Hindlimb muscle (tissue), 1 donor: ENCODE measurements at places on chromosomes 7 and 10.

DNA sequence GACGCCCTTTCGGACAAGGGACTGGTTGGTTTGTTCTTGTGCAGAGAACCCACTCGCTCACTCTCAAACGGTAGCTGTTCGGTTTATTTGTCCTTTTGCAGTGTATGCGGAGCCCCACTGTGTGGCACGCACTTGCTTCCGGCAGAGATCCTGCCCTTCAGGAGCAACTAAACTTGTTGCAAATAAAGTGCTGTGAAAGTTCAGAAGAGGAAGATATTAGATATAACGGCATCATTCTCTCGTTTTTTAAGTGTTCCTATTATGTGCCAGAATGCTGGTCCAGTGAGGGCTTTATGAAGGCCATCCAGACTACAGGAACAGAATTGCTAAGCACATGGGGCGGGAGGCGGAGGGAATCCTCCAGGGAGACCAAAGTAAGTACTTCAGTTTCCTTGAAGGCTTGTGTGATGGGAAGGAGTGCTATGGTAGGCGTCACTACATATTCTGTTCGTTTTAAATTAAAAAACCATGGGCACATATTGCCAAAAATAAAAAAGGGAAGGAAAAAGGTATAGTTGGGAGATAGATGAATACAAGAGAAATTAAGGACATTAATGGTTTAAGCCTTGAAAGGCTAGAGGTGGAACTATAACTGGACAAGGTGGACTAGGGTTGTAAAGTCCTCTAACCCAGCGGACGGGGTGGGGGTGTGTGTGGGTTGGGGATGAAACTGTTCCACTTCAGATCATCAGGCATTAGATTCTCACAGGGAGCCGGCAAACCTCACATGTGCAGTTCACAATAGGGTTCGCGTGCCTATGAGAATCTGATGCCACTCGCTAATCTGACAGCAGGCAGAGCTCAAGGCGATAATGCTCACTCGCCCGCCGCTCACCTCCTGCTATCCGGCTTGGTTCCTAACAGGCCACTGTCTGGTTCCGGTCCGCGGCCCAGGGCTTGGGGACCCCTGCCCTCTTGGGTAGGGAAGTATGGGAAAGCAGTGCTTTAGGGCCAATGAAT is 704 bp upstream of the ERLIN1 start:
- peak; percentile 50 for DNase-seq

DNA sequence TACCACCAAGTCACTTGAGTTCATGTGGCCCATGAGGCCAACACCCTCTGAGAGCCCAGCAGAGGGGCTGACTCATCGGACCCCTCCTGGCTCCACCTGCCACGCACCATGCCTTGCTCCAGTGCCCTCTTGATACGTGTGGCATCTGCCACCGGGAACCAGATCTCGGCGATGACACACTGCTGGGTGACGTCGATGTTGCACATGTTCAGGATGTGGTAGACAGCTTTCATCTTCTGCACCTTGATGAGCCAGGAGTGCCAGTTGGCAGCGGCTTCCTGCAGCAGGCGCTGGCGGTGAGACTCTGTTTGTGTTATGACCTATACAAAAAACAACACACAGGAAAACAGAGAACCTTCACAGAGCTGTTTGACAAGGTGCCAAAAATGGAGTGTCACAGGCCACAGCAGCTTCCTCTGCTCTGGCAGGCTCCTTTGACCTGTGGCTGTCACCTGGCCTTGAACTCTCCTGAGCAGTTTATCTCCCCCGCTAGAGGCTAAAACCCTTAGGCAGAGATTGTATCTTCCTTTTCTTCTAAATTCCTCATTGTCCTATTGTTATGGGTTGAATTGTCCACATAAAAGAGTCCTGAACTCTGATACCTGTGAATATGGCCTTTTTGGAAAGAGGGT is 45.2 kb upstream of the TMEM213 start:
- no peak for DNase-seq

DNA sequence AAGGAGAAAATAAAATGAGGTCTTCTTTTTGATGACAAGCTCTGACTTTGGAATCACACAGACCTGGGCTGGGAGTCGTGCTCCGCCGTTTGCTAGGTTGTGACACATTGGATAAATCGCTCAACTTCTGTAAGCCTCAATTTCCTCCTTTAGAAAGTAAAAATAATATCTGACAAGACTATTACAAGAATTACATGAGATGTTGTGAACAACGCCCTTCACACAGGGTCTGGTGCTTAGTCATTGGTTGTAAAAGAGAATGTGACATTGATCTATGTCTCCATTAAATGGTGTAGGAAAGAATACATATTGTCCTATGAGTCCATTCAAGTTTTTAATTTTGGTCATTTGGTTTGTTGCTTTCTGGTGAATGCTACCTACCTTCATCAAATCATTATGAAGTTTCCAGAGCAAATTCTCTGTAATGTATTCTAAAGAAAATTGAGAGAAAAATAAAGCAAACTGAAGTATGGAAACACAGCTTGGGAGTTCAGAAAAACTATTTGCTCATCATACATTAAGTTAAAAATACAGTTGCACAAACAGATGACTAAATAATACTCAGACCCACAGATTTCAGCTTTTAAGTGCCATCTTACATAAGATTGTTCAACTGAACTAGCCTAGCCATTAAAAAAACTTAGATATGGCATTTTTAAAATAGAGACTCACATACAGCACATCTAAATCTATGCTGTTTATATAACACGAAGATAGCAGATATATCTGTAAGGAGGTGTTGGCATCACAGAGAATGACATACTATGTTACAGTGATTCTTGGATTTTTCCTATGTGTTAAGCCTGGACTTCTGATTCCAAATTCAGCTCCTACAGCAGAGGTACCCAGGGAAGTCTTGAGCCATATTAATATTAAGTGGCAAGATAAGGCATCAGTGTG is 12.3 kb upstream of the ADRB1 start:
- DNase-seq = no peak

DNA sequence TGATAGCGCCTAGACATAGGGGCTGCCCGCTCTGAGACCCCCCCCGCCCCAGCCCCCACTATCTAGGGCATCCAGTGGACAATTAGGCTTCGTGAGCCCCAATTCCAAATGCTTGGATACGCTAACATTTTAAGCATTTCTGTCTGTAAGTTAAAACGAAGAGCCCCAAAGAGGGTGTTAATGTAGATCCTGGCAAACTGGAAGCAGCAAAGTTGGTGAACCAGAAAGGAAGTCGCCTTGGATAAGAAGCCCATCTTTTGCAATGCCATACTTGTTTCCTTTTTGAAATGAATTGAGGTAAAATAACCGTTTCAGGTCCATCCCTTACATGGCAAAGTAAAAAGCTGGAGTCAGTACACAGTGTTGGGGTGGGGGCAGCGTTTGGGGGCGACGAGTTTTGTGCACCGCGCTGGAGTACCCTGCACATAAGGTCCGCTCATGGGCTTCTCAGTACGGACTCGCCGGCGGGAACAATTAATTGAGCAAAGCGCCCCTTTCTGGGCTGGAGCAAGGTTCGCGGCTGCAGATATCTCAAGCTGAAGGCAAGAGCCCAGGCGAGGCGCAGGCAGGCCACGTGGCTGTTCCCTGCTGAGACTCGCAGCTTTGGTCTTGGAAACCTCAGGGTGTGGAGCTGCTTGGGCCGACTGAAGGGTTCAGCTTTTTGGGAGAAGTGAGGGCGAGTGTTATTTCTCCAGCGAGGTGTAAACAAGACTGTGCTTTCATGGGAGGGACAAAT is 1.4 kb upstream of the TWIST1 start:
- no peak for DNase-seq

DNA sequence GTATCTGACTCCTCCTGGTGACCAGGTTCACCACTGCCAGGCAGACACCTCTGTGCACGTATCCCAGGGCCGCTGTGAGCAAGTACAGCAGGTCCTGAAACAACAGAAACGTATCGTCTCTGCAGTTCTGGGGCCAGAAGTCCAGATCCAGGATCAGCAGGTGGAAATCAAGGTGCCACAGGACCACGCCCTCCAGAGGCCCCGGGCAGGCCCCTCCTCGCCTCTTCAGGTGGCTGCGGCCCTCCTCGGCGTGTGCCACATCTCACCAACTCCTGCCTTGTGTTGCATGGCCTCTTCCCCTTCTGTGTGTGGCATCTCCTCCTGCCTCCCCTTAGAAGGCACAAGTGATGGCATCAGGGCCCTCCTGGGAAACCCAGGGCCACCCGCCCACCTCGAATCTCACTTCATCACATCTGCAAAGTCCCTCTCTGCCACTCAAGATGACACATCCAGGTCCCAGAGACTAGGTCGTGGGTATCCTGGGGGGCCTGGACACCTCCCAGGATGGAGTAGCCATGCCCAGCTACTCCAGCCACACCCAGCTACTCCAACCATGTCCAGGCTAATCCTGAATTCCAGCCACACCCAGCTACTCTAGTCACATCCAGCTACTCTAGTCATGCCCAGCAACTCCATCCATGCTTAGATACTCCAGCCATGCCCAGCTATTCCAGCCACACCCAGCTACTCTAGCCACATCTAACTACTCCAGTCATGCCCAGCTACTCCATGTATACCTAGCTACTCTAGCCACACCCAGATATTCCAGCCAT is 52.6 kb upstream of the DNAAF5 start:
- DNase-seq = no peak

DNA sequence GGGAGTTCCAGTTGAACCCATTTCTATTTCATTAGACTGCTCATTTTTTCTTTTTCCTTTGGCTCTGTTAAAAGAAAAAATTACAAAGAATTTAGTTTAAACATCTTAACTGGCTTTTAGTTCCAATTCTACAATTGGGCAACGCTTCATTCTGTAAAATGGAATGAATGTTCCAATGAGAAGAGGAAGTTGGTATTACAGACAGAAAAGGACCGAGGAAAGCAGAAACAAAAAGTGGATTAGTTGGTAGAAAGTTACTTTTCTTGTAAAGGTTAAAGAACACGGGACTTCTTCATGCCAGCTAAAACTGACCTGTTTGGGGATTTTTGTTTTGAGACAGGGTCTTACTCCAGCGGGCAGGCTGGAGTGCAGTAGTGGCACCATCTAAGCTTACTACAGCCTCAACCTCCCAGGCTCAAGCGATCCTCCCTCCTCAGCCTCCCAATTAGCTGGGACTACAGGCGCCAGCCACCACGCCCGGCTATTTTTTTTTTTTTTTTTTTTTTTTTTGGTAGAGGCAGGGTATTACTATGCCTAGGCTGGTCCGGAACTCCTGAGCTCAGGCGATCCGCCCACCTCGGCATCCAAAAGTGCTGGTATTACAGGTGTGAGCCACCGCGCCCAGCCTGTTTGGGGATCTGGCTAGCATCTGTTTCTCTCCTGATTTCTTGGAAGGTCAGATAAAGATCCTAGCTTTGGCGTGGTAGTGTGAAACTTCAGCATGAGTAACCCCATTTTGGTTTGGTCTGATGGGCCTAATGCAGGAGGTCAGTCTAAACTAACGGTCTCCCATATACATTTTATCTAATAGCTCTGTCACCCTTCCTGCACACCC is 1.3 kb upstream of the VDAC2 start:
- DNase-seq = no peak

DNA sequence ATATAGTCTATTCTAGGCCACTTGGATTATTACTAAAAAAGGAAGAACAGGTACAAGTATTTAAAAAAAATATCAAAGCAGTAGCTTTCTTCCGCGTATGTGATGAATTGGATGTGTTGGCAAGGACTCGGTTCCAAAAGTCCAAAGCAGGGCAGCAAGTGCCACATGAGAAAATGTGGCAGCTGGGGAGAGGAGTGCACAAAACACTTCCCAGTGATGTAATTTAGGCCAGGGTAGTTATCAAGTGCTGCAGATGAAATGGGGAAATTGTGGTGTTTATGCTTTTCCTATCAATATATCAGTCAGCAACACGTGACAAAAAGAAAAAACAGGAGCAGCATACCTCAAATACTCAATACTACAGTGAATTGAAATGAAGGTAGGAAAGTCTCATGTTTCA is 7.0 kb downstream of the RHOBTB1 start:
- DNase-seq = no peak

- no peak for DNase-seq
These were observed 171.2 kb downstream of the LCOR start for GRCh38 chr10:97003151-97003803.

DNA sequence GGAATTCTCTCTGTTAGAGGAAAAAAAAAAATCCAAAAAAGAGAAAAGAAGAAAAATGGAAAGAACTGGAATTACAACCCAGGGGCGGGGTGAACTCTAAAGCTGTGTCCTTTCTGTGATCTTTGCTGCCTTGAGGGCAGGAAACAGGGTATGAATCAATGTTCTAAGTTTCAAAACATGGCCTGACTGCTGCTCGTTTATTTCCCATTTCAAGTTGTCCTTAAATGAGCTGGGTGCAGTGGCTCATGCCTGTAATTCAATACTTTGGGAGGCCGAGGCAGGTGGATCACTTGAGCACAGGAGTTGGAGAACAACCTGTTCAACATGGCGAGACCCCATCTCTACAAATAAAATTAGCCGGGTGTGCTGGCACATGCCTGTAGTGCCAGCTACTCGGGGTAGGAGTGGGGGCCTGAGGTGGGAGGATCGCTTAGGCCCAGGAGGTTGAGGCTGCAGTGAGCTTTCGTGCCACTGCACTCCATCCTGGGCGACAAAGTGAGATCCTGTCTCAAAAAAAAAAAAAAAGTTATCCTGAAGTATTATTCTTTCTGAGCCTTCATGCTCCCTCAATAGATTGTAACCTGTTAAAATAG is 24.7 kb upstream of the TFAM start:
- DNase-seq = no peak

GRCh38 chr10:43377424-43377883 is 6.0 kb downstream of the FXYD4 start:
- no peak for DNase-seq

DNA sequence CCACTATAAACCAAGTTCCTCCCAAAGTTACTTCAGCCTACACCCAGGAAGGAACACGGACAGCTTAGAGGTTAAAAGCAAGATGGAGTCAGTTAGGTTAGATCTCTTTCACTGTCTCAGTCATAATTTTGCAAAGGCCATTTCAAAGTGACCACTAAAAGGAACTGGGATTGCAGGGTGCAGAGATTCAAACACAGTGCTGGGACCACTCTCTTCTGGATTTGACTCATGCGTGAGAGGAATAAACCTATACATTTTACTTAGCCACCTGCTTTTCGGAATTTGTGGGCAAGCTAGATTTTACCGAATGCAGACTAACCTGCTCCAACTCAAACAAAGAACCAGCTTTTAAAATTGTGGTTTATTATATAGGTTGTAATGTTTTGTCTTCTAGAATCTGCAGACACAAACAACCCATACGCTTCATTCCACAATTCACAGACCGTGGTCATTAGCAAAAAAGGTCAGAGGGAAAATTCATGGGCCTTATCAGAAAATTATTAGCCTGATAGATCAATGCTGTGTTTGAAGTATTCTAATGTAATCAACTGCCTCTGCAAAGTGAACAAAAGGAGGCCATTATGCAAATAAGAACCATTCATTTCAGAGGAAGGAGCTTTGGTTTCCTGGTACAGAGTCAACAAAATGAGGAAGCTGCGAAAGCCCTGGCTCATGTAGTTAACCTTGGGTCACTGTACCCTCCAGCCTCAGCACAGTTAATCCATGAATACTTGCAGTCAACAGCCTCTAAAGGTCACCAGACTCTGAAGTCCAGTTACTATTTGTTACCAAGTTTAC is 342.7 kb upstream of the KLF6 start:
- no peak for DNase-seq

DNA sequence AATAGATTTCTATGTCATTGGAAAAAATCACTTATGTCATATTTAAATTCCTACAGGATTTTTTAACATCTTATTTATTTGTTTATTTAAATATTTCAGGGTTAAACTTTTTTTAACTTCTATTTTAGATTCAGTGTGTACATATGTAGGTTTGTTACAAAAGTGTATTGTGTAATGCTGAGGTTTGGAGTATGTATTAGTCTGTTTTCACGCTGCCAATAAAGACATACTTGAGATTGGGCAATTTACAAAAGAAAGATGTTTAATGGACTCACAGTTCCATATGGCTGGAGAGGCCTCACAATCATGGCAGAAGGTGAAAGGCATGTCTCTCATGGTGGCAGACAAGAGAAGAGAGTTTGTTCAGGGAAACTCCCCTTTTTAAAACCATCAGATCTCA is 65.4 kb downstream of the MGAM2 start:
- no peak for DNase-seq
